NCI-H226 (cell line): ENCODE measurements at places on chromosomes 3 and 15.

- no peak for DNase-seq
Measured at GRCh38 chr3:18767756-18768303, 342.7 kb upstream of the SATB1 start.

- DNase-seq = no peak
Measured at GRCh38 chr3:113166719-113167492, 44.5 kb upstream of the BOC start.

DNA sequence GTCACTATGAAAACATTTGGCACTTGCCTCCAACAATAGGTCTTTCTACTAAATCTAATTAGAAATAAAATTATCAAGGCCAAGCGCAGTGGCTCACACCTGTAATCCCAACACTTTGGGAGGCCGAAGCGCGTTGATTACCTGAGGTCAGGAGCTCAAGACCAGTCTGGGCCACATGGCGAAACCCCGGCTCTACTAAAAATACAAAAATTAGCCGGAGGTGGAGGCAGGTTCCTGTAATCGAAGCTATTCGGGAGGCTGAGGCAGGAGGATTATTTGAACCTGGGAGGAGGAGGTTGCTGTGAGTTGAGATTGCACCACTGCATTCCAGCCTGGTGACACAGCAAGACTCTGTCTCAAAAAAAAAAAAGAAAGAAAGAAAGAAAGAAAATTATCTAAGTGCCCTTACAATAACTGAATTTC, 1.6 kb upstream of the PLD1 start:
- peak; percentile 61 for DNase-seq

GRCh38 chr15:63491116-63491827, 13.1 kb upstream of the USP3 start:
- DNase-seq = no peak

DNA sequence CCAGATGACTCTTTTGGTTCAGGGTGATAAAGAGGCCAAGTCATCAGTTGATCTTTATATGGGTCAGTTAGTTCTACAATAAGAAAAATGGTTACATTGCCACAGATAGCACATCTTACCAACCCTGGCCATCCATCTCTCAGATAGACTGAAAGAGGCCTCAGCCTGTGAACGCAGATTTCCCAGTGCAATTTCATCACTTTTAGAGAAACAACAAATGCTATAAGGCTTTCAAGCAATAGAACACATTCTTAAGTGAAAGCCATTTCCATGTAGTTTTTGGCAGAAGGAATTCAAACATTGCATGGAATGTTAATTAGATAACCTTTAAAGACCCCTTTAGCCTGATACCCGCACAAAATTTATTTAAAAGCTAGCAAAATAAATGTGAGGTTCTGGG, 200.6 kb upstream of the ZBTB20 start:
- DNase-seq = peak; percentile 69

DNA sequence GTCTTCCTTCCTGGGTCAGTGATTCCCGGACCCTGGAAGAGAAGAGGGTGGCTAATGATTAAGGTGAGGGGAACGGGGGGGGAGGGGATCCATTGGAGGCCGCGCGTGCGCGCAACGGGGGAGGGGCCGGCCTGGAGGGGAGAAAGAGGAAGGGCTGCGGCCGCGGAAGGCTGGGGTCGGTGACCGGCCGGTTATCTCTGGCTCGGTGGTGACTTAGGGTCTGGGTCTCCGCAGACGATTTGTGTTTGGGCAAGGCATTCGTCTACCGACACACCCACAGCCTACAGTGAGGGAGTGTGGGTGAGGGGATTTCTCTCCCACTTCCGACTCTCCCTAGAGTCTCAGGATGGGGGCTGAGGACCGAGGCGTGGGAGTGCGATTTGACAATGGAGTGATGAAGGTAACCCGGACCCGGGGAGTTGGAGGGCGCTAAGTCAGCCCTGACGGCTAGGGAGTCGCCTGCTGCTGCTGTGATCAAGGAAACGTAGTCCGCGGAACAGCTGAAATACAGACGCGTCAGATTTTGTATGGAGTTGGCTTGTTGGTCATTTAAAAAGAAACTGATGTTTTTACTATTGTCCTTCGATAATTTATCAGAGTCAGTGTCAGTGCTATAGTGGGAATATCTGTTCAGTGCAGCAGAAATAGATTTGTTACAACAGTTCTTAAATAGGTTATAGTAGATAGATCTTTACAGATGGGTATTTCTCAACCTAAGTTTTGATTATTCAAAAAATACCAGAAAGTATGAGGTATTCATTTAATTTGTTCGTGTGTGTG, 733 bp downstream of the RNF111 start:
- DNase-seq = peak; percentile 57

GRCh38 chr15:55204464-55204863, 7.7 kb upstream of the RSL24D1 start:
- DNase-seq = no peak

GRCh38 chr15:29309139-29309538, 39.5 kb upstream of the NSMCE3 start:
- no peak for DNase-seq

DNA sequence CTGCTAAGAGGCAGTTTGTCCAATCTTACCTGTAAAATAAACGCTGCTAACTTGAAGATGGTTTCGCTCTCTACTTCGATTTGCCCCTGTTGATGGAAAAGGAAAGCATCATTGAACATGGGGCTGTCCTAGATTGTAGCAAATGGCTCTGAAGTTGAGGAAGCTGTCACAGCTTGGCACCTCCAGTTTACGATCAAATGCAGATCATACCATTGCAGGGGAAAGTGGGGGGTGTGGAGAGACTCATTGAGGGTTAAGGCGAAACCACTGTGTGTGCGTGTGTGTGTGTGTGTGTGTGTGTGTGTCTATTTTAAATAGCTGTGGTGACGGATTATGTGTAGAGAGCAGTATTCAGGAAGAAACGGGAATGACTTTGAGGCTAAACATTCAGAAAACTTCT, 127.6 kb upstream of the LMOD3 start:
- DNase-seq = no peak

- DNase-seq = peak; percentile 80
Measured at GRCh38 chr3:129228891-129229585, 20.4 kb upstream of the COPG1 start.

GRCh38 chr15:100690795-100691158, 88.4 kb downstream of the ASB7 start:
- peak; percentile 1 for DNase-seq

GRCh38 chr3:52091586-52092270, 35.4 kb upstream of the DUSP7 start:
- no peak for DNase-seq

DNA sequence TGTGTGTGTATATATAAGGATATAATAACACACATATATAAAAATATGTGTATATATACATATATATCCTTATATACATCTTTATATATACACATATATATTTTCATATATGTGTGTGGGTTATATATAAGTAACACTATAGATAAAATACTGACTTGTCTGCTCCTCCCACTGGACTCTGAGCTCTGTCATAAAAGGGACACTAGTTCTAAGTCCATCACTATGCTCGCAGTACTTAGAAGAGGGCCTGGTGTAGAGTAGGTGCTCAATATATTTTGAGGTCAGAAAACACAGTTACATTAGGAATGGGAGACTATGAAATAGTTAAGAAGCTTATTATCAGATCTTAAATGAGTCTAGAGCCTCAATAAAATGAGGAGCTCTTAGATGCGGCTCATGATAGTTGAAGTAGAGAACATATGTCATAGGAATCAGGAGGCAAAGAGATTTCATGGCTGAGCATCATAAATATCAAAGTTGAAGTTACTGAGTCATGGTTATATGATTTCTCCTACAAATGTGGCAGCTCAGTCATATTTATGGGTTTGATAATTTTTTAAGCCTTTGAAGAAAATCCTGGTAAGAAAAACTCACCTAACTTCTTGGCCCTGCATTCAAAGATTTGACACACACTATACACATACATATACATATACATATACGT, 371.2 kb upstream of the THBS1 start:
- DNase-seq = no peak

- DNase-seq = no peak
Measured at GRCh38 chr3:186382217-186382885, 20.3 kb upstream of the DGKG start.

DNA sequence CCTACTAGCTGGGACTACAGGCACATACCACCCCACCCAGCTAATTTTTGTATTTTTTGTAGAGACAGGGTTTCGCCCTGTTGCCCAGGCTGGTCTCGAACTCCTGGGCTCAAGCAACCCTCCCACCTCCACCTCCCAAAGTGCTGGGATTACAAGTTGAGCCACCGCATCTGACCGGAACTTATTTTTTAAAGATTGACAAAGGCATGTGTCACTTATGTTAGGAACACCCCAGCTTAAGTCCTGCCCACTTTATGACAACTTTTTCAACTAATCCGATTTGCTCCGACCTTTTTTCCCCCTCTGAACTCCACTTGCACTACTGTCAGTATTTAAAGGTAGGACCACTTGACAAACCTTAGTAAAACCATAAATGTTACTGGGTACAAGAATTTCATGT, 211.6 kb upstream of the NR2E3 start:
- DNase-seq = no peak

- no peak for DNase-seq
Measured at GRCh38 chr3:70067860-70068521, 68.5 kb downstream of the SAMMSON start.

DNA sequence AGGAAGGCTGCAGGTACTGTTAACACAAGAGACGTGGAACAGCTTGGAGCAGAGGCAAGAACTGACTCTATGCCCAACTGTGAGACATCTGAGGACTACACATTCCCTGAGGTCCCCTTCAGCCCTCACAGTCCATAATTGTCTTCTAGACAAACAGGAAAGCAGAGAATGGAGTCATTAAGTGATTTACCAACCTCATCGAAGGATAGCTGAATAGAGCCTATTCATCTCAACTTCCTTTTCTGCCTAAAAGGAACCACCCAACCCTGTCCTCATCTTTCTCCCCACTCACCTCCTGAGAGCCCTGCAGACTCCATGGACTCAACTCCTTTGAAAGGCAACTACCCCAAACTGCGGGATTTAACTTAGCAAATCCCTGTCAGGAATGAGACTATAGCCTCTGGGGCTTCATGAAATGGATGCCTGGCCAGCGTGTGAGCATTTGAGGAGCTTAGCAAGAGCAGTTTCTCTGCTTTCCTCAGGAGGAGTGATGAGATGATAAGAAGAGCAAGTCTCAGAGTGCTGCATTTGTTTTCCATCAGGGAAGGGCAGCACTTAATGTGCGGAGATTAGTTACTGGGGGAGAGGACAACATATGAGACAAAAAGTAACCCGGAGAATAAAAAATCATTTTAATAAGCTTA, 61.5 kb upstream of the FILIP1L start:
- no peak for DNase-seq

DNA sequence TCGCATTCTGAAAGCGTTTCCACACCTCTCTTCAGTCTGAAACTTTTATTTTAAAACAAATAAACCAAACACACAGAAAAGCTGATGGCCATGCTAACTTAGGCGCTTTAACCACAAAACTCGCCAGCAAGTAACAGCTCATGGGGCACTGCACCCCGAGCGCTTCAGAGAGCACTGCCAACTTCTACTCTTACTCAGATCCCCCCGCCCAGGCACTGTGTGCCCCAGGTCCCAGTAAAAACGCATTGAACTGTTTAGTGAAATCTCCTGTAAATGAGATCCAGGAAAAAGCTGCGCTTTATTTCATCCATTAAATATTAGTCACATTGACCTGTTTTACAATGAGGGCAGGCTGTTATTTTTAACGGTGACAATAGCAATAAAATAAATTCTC, 99.7 kb downstream of the LRIG1 start:
- no peak for DNase-seq

DNA sequence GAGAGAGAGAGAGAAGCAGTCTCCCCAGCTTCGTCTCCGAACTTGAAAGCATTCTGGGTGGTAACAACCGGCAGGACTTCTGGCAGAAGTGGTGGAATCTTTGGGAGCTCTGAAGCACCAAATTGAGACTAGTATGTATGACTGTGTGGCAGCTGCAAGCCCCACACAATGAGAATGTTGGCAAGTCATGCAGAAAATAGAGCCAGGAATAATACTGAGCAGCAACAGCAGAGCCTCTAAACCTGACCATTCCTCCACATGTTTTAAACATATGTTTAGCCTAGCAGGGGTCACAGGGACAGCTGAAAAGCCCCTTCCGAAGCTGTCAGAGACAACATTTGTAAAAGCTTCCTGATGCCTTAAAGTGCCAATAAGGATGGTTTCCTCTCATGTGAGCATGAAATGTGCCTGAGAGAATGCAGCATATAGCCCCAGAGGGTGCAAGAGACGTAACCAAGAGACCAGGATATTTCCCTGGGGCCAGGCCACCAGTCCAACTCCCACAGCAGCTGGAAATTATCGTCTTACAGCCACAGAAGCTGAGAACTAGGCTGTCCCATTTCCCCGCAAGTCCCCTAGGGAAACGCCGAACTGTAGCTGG, 178.6 kb upstream of the CCDC54 start:
- no peak for DNase-seq

DNA sequence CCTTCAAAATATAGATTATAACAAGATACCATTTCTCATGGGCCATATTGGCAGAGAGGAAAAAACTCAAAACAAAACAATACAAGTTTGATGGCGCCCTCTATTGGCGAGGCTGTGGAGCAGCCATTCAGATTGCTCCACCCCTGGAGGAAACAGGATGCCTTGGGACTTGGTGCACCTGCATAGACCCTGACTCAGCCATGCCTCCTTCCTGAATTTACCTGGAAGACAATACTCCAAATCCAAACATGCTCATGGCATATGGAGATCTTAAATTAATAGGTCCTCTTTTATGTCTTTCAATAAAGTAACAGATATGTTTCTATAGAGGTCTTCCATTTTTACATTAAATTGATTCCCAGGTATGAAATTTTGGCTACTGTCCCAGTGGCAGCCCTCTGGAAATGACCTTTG, 90.0 kb downstream of the APBA2 start:
- peak; percentile 20 for DNase-seq

DNA sequence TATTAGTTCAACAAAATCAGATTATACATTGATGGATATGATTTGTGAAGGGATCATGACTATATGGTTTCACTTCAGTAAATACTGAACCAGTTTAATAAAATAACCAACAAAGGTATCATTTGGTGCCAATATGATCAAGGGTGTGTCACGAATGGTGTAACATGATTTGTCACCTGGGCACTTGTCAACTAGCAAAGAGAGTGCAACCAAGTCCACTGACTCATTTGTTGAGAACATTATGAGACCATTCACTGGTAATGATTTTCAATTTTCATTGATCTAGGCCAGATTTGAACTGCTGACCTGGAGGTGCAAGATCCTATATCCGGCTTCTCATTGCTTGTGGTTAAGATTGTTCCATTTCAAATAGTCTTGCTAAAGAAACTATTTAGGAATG, 1037.9 kb downstream of the ROBO2 start:
- no peak for DNase-seq
